Thoracic aorta (tissue), 2 donors: ENCODE measurements at places on chromosomes 2 and 18. TPM values are rescaled to one million over a fixed set of nuclear protein-coding genes. Genes with fewer than 3 reads are reported as not detected.

The LCT gene
- total RNA-seq, result 0.28 TPM

The ANKRD62 gene
- not detected for total RNA-seq

The AMER3 gene
- not detected for total RNA-seq

The LRP1B gene
- total RNA-seq, result 0.27 TPM

The MFSD2B gene
- total RNA-seq, result 0.14 TPM

The OSBPL1A gene
- 35.1 TPM for total RNA-seq

- no peaks in the 10 kb centered on the region for H3K27me3 ChIP-seq
- DNase-seq, result no peak
- H3K4me3 ChIP-seq, result no peak overlapping the region
- no peaks in the 10 kb centered on the region for H3K36me3 ChIP-seq
- H3K27ac ChIP-seq, result no peak overlapping the region
Observed at GRCh38 chr2:58019229-58019628, 27.4 kb upstream of the VRK2 start.

- no peak overlapping the region for H3K4me3 ChIP-seq
- DNase-seq, result no peak
- H3K27me3 ChIP-seq, result no peaks in the 10 kb centered on the region
- peaks cover 10% of the 10 kb centered on the region for H3K4me1 ChIP-seq
- H3K36me3 ChIP-seq, result no peaks in the 10 kb centered on the region
Observed at GRCh38 chr2:105777031-105777482, 32.3 kb downstream of the NCK2 start.

DNA sequence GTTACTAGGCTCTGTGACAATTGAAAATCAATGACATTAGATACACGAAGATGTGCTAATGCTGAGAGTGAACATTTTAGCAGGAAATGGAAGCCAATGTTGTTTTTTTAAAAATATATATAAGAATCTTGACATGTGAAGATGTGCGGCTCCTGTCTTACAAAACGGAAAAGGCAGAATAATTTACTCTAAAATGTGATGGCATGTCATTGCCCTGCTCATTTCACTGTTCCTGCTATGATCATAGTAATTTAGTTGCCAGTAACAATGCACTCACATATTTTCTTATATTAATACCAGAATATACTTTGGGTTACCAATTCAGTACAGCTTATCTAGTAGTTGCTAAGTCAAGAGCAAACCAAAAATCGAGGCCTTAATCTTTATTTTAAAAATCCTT is 10.3 kb downstream of the EPHA4 start:
- H3K27ac ChIP-seq, result no peak overlapping the region
- H3K4me1 ChIP-seq, result peaks cover 8% of the 10 kb centered on the region
- DNase-seq, result no peak
- H3K27me3 ChIP-seq, result no peaks in the 10 kb centered on the region
- H3K4me3 ChIP-seq, result no peak overlapping the region
- H3K36me3 ChIP-seq, result no peaks in the 10 kb centered on the region

DNA sequence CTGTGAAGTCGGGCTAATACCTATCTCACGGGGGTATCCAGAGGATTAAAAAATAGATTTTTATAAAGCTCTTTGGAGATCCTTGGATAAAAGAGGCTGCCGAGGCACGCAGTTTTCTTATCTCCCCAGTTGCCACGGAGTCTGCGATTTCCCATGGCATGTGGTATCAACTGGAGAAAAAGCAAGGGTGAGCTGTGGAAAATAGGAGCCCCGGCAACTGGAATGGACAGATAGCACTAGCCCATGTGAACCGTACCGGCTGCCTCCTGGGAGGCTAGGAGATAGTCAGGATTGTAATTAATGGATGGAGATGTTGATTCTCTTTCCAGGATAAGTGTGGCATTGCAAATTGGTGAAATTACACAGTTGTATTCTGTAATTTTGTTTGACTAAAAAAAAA is 407.6 kb upstream of the KCNH7 start:
- no peak overlapping the region for H3K4me3 ChIP-seq
- H3K27ac ChIP-seq, result no peak overlapping the region
- H3K36me3 ChIP-seq, result no peaks in the 10 kb centered on the region

GRCh38 chr18:39721712-39722111 is 2156.1 kb upstream of the CELF4 start:
- H3K27me3 ChIP-seq, result no peaks in the 10 kb centered on the region
- H3K4me3 ChIP-seq, result no peak overlapping the region
- H3K36me3 ChIP-seq, result no peaks in the 10 kb centered on the region
- H3K27ac ChIP-seq, result no peak overlapping the region

DNA sequence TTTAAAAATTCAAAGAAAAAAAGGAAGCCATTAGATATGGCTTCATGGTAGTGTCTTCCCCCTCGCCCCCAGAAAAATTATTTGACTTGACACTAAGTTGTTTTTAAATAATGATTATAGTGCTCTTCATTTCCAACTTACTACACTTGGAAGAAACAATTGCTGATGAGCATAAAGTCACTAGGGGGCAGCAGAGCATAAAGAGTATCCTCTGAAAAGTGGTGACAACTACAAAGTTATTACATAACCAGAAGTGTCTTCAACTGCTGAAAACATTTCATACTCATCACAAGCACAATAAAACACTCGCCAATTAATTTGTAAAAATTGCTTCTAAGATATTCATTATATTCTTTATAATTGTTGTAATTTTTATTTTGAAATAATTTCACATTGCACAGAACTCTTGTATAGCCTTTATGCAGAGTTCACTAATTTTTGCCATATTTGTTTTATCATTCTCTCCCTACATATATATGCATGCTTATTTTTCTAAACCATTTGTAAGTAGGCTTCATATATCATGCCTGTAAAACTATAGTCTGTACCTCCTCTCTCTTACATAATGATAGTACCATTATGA is 54.9 kb downstream of the EXOC6B start:
- no peaks in the 10 kb centered on the region for H3K27me3 ChIP-seq
- H3K4me1 ChIP-seq, result no peaks in the 10 kb centered on the region
- peak; percentile 9 for DNase-seq

DNA sequence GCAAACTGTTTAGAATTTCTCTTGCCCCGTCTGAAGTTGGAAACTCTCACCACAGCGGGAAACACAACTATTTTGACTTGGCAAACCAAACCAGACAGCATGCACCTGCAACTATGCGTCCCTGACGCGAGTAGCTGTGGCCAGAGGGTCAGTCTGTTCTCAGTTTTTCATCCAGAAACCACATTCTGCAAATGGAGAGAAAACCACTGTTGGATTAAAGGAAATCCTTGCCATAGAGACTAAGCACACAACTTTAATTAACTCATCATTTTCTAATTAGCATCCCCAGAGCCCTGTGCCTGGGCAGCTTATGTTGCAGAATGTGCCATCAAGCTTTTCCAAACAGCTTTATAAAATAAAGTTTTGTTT is 415.7 kb upstream of the TCF4 start:
- no peaks in the 10 kb centered on the region for H3K4me1 ChIP-seq
- no peak overlapping the region for H3K4me3 ChIP-seq
- no peak for DNase-seq
- H3K36me3 ChIP-seq, result no peaks in the 10 kb centered on the region

- no peak for DNase-seq
- H3K27me3 ChIP-seq, result no peaks in the 10 kb centered on the region
- H3K27ac ChIP-seq, result peak overlapping the region; percentile 72
Observed at GRCh38 chr2:159201360-159202063, 85.0 kb downstream of the WDSUB1 start.

DNA sequence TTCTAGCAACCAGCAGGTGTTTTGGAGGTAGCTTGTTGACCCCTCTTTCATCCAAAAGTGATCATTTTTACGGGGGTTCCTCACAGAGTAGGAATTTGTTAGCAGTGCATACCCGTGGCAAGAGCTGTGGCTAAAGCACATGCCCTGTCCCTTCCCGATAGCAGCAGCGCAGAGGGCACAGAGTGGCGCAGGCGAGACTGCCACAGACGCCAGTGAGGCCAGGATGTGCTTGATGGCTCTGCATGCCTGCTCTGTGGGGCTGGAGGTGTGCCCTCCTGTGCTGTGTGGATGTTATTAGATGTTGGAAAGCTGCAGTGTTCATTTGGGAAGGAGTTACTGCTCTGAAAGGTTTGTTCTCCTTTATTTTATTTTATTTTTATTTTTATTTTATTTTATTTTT is 153.6 kb downstream of the FAM210A start:
- H3K4me3 ChIP-seq, result no peak overlapping the region
- no peaks in the 10 kb centered on the region for H3K36me3 ChIP-seq
- DNase-seq, result no peak
- no peaks in the 10 kb centered on the region for H3K27me3 ChIP-seq
- peaks cover 12% of the 10 kb centered on the region for H3K4me1 ChIP-seq
- H3K27ac ChIP-seq, result no peak overlapping the region

- no peaks in the 10 kb centered on the region for H3K36me3 ChIP-seq
- no peaks in the 10 kb centered on the region for H3K27me3 ChIP-seq
- H3K4me1 ChIP-seq, result no peaks in the 10 kb centered on the region
- no peak for DNase-seq
- no peak overlapping the region for H3K27ac ChIP-seq
Observed at GRCh38 chr2:100616841-100617390, 54.1 kb downstream of the PDCL3 start.

GRCh38 chr2:6254441-6254840 is 562.3 kb downstream of the SOX11 start:
- H3K4me3 ChIP-seq, result no peak overlapping the region
- no peaks in the 10 kb centered on the region for H3K4me1 ChIP-seq
- H3K27me3 ChIP-seq, result no peaks in the 10 kb centered on the region
- H3K27ac ChIP-seq, result no peak overlapping the region

GRCh38 chr2:240146141-240146561 is 5.7 kb upstream of the OTOS start:
- H3K4me1 ChIP-seq, result no peaks in the 10 kb centered on the region
- no peak overlapping the region for H3K4me3 ChIP-seq
- H3K27ac ChIP-seq, result no peak overlapping the region

- H3K27ac ChIP-seq, result no peak overlapping the region
- no peaks in the 10 kb centered on the region for H3K27me3 ChIP-seq
- H3K36me3 ChIP-seq, result no peaks in the 10 kb centered on the region
Observed at GRCh38 chr2:203750346-203751068, 44.1 kb downstream of the CD28 start.
